Hypothalamus (tissue), 51 donors: ENCODE measurements at places on chromosomes 7 and 10.

DNA sequence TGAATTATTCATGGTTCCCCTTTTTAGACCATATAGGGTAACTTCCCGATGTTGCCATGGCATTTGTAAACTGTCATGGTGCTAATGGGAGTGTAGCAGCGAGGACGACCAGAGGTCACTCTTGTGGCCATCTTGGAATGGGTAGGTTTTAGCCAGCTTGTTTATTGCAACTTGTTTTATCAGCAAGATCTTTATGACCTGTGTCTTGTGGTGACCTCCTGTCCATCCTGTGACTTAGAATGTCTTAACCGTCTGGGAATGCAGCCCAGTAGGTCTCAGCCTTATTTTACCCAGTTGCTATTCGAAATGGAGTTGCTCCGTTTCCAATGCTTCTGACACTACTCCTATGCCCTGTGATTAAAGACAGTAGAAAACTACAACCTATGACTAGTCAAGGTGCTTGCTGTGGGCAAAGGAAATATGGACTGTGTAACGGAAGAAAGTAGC lies 18.8 kb upstream of the PAXIP1 start:
- no peak for DNase-seq

DNA sequence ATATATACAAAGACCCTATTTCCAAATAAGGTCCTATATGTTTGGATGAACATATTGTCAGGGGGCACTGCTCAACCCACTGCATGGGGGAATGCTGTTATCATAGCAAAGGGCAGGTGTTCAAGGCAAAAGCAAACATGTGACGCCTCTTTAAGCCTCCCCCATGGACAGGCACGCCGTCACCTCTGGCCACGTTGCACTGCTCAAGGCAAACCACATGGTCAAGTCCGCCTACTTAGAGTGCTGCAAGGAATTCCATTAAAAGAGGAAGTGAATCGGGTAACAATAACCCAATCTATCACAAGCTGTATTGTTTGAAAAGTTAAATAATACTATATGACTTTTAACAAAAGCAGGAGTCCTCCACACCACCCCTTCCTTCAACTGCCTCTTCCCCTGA lies 8.8 kb upstream of the CALD1 start:
- DNase-seq: no peak

- no peak for DNase-seq
These were observed 1.6 kb upstream of the CDK13 start for GRCh38 chr7:39948375-39948955.

GRCh38 chr7:138029941-138030340 lies 28.1 kb upstream of the CREB3L2 start:
- DNase-seq: no peak

GRCh38 chr10:133279326-133280226 lies 2.9 kb upstream of the ADAM8 start:
- no peak for DNase-seq
